ENCODE measurements at places on chromosomes 12 and 14.
A peak's percentile ranks its signal among the peaks of the same experiment; 100 is the strongest.

- DNase-seq: no peak
Measured at GRCh38 chr12:17853054-17853453, 236.9 kb downstream of the RERGL start.

GRCh38 chr14:90040411-90040810 lies 21.4 kb upstream of the KCNK13 start:
- no peak for DNase-seq

DNA sequence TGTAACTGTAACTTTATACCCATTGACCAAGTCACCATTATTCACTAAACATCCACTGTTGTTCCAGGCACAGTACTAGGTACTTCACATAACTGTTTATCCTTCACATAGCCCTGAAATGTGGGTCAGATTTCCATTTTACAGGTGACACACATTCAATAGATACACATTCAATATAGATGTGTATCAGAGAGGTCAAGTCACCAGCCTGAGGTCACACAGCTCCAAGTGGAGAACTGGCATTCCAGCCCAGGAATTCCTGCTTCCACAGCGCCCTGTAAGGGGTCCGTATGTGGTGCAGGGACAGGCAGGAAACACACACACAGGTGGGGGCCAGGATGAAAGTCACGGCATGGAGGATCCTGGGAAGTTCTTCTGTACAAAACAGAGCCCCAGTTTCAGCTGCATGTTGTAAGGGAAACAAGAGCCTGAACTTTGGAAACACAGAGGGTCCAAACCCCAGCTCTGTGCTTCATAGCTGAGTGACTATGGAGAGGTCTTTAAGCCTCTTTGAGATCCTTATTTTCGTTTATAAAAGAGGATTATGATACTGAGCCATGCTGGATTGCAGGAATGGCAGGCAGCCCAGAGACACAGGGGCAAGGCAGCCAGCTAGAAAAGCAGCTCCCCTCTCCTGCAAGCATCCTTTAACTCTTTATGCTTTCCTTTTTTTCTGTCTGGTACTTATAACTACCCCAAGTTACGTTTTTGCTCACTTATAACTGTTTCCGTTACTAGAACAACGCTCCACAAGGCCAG lies 50.3 kb upstream of the DICER1 start:
- no peak for DNase-seq

GRCh38 chr12:132568301-132568700 lies 42.1 kb downstream of the LRCOL1 start:
- no peak for DNase-seq

- DNase-seq: peak; percentile 21
Measured at GRCh38 chr12:68532204-68532886, 78.4 kb upstream of the RAP1B start.

DNA sequence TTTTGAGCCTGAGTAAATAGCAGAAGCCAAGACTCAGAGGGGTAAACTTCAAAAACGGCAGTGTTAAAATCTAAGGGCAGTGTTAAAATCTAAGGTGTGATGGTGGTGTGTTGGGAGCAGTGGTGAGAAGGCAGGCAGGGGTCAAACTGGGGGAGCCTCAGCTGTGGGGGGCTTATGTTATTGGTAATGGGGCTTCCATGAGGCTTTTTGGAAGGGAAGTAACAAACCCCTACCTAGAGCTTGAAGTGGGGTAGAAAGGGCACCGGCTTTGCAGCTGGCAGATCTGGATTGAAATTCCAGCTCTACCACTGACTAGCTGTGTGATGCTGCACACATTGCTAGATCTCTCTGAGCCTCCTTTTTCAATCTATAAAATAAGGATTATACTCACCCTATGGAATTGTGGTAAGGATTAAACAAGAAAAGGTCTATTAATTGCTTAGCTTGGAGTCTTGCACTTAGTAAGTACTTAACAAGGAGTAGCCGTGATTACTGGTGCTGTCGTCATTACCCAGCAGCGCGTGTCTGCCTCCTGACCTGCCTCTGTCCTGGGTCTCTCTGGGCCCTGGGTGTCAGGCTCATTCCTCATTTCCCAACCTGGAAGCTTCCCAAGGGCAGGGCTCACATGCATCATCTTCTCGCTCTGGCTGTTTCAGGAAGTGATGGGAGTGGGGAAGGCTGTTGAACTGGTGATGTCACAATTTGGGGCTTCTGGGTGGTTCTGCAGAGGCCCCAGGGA lies 18.5 kb upstream of the KRT80 start:
- peak; percentile 49 for DNase-seq

- DNase-seq: no peak
Measured at GRCh38 chr12:84601483-84601882, 311.1 kb downstream of the SLC6A15 start.

DNA sequence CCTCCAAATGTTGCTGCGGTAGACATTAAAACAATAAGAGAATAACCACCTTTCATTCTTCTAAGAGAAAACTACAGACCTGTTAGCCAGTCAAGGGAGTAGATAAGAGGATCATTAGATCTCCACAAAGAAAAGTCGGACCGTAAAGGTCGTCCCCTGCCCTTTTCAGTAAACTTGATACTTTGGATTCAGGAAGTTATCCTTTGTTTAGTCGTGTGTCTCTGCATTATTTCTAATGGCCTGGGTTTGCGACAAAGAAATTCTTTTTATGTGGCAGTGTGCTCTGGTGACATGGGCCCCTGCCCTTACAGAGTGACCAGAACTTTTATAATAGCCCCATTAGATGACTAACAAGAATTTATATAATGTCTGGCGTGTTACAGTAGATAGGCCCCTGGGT lies 44.6 kb upstream of the EVL start:
- DNase-seq: no peak

DNA sequence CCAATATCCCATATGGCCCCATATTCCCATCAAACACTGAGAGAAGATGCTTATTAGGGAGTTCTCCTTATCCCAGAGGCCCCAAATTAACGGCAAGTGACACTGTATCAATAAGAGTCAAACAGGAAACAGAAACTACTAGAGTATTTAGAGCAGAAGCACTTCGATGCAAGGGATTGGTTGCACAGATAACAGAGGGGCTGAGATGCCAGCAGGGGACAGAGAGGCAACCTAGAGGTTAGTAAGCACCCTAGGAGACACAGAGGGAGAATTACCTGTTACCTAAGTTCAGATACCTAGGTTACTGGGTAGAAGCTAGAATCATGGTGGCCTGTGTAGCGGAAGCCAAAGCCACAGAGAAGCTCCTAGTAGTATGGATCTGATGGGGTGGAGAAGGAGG lies 2.9 kb downstream of the HEBP1 start:
- DNase-seq: no peak

All from fibroblast of skin of left biceps (primary cell).